RWPE1 (cell line): ENCODE measurements at places on chromosomes 12 and 14.

GRCh38 chr12:127280393-127281275 lies 986.3 kb upstream of the TMEM132C start:
- peak; percentile 43 for DNase-seq

GRCh38 chr12:105713606-105714305 lies 383.3 kb downstream of the C12orf75 start:
- no peak for DNase-seq

DNA sequence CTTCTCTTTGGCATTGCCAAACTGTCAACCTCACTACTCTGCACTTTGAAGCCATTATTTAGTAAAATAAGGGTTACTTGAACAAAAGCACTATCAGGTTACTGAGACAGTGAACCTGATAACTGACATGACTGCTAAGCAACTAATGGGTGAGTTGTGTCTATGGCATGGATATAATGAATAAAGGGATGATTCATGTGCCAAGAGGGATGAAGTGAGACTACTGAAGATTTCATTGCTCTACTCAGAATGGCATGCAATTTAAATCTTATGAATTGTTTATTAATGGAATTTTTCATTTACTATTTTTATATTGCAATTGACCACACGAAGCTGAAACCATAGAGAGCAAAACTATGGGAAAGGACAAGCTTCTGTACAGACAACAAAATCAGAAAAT lies 74.4 kb downstream of the CEP128 start:
- DNase-seq: no peak

GRCh38 chr14:30868736-30869135 lies 5.6 kb upstream of the COCH start:
- DNase-seq: no peak

- DNase-seq: no peak
These were observed at the start of gene SLC7A7 for GRCh38 chr14:22814941-22815713. Gene SLC7A7 (minus strand): TSS chr14:22815435. CDS start chr14:22813398, 2,037 bp downstream.

DNA sequence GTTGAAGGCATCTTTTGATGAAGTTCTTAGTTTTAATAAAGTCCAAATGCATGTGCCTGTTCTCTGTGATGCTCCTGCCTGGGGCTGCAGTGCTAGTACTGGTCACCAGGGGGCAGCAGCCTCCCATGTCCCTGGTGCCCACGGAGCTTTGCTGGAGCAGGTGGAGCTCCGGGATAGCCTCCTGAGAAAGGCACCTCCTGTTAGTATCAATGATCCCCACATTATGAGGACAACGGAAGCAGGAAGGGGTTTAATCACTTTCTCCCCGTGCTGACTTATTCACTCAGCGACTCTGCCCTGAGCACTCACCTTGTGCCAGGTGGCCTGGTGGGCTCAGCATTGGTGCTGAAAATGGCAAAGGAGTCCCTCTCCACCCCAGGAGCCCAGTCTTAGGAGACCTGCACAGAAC lies 123.0 kb upstream of the PZP start:
- peak; percentile 26 for DNase-seq

DNA sequence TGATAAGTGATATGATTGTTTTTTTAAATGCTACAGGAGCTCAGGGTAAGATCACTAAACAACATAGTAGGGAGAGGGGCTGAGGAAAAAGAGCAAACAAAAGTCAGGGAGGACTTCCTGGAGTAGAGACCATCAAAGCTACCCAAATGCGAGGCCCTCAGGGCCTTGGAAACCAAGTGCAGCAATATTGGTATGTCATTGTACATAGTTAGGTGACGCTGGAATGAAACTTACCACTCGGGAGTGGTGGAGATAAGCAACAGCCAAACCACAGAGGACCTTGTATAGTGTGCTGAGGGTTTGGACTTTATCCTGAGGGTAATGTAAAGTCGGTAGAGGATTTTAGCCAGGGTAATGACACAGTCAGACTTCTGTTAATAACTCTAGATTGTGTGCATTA lies 13.8 kb downstream of the KITLG start:
- DNase-seq: no peak

- DNase-seq: no peak
These were observed 423.7 kb downstream of the ATP23 start for GRCh38 chr12:58365087-58365390.

- no peak for DNase-seq
These were observed 124.1 kb downstream of the PAPOLA start for GRCh38 chr14:96626121-96626768.

DNA sequence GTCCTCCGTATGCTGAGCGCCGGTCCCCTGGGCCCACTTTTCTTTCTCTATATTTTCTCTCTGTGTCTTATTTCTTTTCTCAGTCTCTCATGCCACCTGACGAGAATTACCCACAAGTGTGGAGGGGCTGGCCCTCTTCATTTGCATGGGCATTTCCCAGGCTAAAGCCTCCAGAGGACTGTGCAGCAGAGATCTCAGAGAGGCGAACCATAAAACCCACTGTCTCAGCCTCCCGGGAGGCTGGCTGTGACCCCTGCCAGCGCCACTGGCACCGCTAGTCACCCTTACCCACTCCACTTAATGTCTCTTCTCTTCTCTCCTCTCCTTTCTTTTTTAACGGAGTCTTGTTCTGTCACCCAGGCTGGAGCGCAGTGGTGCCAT lies 7.1 kb upstream of the SERPINA9 start:
- DNase-seq: no peak

- DNase-seq: no peak
These were observed 31.7 kb downstream of the SMOC1 start for GRCh38 chr14:69910871-69911270.

GRCh38 chr14:85234156-85235025 lies 295.6 kb upstream of the FLRT2 start:
- DNase-seq: peak; percentile 81

DNA sequence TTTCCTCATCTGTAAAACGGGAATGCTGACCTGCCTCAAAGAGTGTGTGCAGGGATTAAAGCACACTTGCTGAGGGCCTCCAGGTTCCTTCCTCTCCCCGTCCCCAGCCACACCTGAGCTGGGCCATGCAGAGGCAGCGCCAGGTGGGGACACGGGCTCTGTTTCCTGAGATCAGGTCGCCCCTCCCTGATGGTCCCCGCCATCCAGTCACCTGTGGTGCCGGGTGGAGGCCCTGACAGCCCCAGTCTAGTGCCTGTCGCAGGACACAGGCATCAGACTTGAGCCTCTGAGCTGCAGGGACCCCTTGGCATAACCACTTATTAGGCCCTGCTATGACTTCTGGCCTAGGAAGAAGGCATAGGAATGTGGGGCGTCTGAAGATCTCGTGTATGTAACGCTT lies 12.5 kb downstream of the CHGA start:
- no peak for DNase-seq

DNA sequence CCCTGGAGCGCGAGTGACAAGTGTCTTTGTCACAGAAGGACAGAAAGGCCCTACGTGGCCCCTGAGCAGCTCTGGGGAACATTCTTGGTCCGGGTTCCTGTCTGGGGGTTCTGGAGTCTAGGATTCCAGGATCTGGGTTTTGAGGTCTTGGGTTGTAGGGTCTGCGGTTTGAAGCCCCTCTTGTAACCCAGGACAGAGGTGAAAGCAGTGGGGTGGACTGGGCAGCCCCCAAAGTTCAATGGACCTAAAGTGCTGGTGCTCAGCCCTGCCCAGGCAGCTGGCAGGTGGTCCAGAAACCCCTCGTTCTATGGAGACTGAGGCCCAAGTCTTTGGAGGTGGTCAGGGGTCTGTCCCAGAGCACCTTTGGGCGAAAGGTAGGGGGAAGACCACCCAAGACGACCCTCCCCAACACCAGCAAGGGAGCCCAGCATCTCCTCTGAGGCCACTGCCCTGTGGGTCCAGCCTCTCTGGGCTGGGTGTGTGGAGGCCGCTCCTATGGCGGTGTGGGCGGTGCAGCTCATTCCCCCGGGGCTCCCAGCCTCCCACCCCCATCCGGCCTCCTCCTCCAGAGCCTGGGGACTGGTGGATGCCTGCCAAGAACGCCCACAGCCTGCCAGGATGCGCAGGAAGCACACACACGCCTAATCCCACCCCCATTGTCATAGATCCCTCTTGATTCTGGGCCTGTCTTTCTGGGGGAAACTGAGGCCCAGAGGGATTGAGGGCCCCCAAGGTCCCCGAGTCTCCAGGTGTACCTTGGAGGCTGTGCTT lies 30.2 kb upstream of the ANKRD9 start:
- no peak for DNase-seq

DNA sequence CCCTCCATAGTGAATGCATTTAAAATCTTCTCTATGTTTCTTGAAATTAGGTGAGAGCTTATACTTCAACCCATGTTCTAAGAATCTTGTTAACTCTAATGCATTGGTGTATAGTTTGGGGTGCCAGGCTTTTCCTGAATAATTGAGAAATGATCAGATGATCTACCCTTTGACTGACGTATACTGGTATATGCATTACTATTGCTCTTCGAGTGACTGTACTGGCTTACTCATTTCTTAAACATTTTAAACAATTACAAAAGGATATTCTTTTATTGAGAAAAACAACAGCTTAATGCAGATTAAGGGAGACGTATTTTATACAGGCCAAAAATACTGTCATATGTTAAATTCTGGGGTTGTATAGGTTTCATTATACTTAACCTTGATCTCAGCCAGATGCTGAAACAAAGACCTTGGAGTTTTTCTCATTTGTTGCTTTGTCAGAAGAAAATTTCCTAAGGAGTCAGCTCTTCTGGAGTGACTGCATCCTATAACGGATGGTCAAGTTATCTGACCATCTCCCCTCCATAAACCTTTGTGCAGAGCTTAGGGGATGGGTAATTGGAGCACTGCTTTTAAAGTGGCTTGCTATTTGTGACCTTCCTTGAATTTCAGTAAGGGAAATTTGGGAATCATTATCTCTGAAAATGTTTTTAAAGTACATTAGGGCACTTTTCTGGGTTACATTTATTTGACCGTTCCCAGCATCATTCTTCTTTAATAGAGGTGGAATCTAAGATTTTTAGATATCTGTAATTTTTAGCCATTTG lies 507.6 kb downstream of the PCNX1 start:
- DNase-seq: peak; percentile 24

DNA sequence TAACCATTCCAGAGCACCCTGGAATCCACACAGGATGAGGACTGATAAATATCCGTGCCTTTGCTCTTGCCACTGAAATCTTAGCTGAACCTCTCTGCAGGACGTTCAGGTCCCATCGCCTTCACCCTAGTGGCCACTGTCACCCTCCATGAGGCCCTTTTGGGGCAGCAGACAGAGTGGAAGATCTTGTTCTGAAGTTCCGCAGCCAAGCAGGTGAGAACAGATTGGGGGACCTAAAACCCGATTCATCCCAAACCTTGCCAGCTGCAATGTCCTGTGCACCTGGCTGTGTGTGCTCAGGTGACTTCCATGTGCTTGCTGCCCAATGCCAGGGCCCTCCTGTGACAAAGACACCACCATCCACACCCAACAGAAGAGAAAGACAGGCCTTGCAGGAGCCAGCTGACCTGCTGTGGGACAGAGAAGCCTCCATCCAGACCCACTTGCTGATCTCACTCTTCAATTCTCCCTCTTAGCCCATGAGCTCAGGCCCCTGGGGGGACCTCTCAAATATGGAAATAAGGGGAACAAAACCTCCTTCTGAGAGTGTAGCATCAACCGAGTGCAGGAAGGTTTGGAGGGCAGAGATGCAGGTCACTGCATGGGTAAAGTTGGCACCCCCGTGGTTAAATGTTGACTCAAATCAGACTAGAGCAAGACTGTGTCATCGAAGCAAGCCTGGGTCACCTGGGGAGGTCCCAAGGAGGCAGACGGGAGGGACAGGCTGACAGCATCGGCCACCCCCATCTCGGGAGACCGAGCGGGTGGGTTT lies 308.7 kb upstream of the DIO3 start:
- DNase-seq: no peak

DNA sequence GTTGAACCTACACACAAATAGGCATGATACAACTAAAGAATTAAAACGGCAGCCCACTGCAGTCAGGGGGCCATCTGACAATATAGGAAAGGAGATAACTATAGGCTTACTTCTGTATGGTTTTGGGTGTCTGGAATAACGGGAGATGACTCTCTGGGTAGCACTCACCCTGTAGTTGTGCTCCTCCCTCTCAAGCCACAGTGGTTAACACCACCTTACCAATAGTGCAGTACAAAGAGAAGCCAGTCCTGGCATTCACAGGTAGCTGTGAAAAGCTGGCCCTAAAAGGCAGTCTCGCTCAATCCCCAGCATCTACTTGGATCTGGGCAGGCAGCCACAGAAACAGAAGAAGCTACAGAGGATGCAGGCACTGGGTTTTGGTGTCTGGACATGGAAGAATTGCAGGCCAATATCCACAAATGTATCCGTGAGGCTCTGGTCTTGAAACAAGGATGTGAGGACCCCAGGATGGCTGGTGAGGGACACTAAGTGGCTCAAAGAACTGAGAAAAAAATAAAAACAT lies 93.0 kb downstream of the DPF3 start:
- DNase-seq: no peak

GRCh38 chr12:113762155-113762881 lies 203.8 kb downstream of the RBM19 start:
- no peak for DNase-seq

GRCh38 chr12:94714378-94715114 lies 64.2 kb upstream of the TMCC3 start:
- DNase-seq: peak; percentile 17

DNA sequence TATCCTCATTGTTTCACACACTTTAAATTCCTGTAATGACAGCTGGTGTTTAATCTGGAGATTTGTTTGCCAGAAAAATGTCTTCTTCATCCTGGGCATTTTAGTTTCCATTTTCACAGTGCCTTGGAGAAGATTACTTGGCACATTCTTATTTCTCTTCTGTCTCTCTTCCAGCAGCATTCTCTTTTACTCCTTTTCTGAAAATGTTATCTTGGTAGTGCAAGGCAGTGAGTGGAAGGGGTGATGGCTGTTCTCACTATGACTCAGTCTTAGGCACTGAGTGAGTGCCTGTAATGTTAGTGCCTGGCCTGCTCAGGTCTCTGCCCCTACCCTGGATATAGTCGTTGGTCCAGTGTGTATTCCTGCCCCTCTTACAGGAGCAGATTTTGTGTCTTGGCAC lies 13.1 kb downstream of the CLECL1 start:
- no peak for DNase-seq

- no peak for DNase-seq
These were observed 63.3 kb downstream of the IRF2BPL start for GRCh38 chr14:76965232-76965631.

DNA sequence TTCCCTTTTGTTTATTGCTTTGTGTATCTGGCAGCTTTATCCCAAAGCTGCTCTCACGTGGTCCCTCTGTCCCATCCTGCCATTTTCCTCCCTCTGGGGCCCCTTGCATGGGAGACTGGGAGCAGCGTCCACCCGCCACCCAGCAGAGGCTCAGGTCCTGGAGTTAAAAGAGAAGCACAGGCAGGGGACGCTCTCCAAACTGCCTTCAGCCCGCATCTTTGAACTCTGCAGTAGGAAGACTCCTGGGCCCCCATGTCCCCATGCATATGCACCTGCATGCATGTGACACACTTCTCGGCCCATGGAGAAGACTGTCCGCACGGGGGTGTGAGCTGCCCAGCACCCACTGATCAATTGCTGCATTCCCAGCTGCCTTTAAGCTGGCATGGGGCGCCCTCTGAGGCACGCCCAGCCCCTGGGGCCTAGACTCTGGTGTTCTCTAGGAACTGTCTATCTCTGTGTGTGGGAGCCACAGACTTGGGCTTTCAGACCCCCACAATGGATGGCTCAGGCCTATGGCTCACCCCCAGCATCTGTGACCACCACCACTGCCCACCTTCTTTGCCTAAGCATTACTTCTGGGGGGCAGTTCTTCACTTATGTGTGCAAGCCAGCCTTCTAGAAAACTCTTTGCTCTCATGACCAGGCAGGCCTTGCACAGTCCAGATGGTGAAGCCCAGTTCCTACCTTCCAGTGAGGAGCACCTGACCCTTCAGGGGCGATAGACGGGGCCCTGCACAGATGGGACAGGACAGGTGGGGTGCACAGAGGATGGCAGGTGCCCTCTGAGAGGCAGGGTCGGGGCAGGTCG lies 96.1 kb upstream of the DIO3 start:
- no peak for DNase-seq
